Adipose tissue (tissue), 3 donors: ENCODE measurements at places on chromosomes 1 and 21. TPM values are rescaled to one million over a fixed set of nuclear protein-coding genes. Genes with fewer than 3 reads are reported as not detected.

The CD164L2 gene
- not detected for polyA plus RNA-seq

The SOX13 gene
- polyA plus RNA-seq = 32.3 TPM

The SDE2 gene
- 5.1 TPM for polyA plus RNA-seq

The PTPN22 gene
- 1.2 TPM for polyA plus RNA-seq

The SLC30A2 gene
- polyA plus RNA-seq = 99.7 TPM

The VAV3 gene
- polyA plus RNA-seq = 2.2 TPM

The GJC2 gene
- 5.3 TPM for polyA plus RNA-seq

The OR2T11 gene
- not detected for polyA plus RNA-seq

The DYNLT5 gene
- 0.83 TPM for polyA plus RNA-seq

The DUSP23 gene
- polyA plus RNA-seq = 83.6 TPM

The HUNK gene
- polyA plus RNA-seq = 1.3 TPM

The DENND2D gene
- 19.6 TPM for polyA plus RNA-seq

The BEND5 gene
- polyA plus RNA-seq = 5.8 TPM
